LNCaP clone FGC (cell line): ENCODE measurements at places on chromosomes 2 and 18.
A peak's percentile ranks its signal among the peaks of the same experiment; 100 is the strongest.

- no peak for DNase-seq
Measured at GRCh38 chr2:199064201-199064600, 393.5 kb downstream of the SATB2 start.

GRCh38 chr2:74694281-74694680 lies 40.2 kb downstream of the SEMA4F start:
- no peak for DNase-seq

DNA sequence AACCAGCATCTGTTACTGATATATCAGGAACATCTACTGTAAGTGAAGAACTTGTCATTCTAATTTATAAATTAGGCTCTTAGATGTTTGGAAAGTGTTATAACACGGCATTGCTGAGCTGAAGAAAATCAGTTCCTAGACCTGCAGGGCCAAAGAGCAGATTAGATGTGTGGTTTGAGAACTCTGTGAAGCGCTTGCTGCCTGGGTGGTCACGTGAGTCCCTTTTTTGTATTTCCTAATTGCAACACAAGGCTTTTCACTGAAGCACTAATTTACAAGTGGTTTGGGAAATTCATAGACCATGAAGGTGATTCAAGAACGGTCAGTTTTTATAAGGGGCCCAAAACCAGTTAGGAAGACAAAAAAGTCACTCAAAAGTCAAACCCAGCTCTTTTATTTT lies 106.9 kb upstream of the SP3 start:
- DNase-seq = no peak

DNA sequence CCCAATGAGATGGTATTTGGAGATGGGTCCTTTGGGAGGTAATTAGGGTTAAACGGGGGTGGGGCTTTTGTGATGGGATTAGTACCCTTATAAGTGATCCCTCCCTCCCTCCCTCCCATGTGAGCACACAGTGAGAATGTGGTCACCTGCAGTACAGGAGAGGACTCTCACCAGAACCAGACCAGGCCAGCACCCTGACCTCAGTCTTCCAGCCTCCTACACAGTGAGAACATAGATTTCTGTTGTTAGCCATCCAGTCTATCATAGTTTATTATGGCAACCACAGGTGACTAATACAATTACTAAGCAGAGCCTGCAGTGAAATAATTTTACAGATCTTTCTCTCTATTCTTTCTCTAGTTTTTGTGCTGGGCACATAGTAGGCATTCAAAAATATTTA lies 137.7 kb upstream of the PKDCC start:
- no peak for DNase-seq

DNA sequence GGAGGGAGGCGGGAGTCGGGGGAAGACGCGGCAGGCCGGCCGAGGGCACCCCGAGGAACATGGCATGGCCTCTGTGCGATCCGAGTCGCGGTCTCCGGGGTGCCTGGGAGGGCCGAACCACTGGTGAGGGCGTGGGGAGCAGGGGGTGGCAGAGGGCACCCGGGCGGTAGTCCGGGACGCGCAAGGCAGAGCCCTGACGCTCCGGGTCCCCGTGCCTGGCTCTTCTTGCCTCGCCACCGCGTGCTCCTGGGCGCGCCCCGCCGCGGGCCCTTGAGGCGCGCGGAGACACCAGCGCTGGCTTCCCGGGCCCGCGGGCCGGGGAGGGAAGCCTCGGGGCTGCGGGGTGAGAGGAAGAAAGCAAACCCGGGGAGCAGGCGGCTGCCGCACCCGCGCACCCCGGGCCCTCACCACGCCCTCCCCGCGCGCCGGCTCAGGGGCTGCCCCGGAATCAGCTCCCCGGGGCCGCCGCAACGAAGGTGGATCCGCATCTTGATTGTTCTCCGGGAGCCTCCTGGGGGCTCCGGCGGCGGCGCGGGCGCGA lies 4.3 kb downstream of the SOX11 start:
- DNase-seq = no peak

DNA sequence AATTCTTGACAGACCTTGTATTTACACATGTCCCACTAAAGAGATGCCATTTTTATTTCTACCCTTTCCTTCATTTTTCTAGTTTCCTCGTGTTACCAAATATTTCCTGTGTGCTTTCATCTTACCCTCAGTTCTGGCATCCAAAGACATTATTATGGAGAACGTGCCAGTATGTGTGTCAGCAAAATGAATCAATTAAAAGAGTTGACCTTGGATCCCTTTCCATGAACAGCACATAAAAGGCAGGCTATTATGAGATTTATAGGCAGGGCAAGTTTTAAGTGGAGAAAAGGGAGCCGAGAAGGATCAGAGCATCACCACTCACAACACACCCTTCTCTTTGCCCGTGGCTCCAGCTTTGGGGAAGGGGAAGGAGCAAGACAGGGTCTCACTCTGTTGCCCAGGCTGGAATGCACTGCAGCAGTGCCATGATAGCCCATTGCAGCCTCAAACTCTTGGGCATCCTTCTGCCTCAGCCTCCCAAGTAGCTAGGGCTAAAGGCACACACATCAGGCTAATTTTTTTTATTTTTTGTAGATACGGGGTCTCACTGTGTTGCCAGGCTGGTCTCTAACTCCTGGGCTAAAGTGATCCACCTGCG lies 149.9 kb downstream of the GFPT1 start:
- peak; percentile 50 for DNase-seq

- no peak for DNase-seq
Measured at GRCh38 chr2:98576666-98577312, 31.5 kb downstream of the COA5 start.

GRCh38 chr2:176581557-176582165 lies 312.4 kb downstream of the MTX2 start:
- DNase-seq = no peak

DNA sequence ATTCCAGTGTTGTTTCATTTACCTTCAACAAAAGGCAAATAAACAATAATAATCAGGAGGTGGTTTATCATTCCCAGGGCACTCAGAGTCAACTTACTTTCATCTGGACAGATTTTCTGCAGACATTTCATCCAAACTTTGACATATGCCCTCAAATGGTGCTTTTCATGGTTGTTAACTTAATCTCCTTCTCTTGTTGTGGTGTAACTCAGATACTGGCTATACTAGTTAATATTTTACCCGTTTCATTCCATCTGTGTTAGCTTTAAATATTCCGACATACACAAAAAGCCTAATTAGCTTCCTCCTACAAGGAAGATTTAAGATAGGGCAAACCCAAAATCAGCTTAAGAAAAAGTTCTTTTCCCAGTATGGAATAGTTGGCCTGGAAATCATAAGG lies 44.4 kb upstream of the RPE start:
- no peak for DNase-seq

DNA sequence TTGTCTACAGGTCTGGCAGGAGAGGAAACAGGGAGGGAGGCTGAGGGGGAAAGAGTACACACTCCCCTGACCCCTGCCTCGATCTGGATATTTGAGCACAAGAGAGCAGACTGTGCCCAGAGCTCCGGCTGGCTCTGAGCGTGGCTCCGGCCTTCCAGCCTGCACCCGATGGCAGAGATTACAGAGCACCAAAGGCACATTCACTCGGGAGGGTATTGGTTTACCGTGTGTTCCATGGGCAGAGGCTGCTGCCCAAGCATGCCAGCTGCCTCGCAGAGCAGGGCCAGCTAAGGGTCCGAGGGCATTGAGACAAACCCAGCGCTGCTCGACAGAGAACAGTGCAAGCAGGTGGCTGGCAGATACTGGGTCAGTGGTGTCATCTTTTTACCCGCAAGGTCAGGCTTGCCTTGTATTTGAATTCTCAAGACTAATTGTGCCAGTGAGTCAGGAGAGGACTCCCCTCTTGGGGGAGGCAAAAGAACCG lies 132.2 kb downstream of the TNS1 start:
- no peak for DNase-seq

DNA sequence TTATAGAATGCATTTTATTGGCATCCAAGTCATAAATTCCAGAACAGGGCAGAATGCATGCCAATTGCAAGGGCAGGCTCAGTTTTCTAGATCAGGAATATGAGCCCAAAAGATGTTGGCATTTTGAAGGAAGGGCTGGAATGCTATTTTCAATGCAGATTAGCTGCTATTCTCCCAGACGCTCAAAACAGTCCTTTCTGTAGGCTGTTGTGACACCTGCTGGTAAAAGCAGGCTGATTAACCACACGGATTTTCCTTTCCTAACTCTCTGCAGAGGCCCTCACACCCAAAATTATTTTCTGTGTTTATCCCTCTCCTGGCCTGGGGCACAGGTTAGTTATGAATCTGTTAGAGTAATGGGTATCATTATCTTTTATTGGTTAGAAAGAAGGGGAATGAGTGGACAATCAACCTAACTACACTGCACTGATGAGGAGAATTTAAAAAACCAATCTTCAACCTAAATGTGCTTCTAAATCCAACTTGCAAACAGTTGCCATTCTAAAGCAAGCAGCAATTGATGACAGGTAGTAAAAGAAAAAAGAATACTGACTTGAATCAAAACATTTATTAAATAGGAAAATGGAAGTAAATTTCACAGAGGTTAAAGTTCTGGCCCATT lies 94.0 kb downstream of the PLA2R1 start:
- DNase-seq = no peak

- DNase-seq = no peak
Measured at GRCh38 chr2:115160531-115161080, 718.2 kb downstream of the DPP10 start.

- no peak for DNase-seq
Measured at GRCh38 chr2:155485141-155485842, 786.8 kb downstream of the KCNJ3 start.

DNA sequence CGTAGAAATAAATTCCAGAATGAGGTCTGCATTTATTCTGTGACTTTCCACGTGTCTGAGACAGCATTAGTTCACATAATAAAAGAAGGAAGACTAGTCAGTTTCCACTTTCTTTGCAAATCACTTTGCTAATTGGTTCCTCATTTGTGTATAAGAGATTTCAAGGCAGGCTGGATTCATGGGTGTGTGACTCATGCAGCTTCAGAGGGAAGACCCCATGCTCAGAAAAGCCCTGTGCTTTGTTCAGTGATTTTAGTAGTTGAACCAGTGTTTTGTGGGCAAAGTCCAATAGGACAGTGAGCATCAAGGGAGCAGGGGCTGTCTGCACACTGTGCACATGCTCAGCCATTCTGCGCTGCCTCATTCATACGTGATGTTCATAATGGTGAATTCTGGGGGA lies 297.8 kb downstream of the DLGAP1 start:
- no peak for DNase-seq

GRCh38 chr2:25844089-25844488 lies 34.2 kb downstream of the ASXL2 start:
- no peak for DNase-seq

DNA sequence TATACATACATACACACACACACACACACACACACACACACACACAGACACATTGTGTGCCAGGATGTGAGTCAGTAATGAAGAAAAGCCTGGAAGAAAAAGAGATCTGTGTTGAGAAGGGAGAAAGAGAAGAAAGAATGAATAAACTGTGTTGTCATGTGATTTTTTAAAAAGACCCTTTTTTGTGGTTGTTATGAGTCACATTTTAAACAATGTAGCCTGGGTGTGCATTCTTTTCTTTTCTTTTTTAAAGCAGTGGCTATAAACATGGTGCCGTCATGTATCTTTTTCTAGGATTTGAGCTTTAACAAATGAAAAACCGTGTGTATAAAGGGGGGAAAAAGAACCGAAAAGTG lies 87.2 kb downstream of the NRP2 start:
- DNase-seq = no peak

DNA sequence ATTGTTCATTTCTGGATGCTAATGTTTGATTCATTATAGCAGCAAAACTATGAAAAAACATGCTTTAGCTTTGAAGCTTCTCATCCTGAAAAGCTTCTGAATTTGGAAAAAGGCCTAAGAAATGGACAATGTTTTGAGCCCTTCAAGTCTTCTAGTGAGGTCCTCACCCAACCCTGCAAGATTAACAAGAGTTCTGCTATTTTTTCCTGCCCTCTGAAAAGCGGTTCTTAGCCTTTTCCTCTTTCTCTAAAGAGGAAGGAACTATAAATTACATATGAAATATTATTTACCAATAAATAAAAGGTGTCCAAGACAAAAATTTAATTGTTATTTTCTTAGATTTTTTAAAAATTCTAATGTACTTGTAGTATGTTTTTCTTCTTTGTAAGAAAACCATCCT lies 19.9 kb upstream of the CDH19 start:
- no peak for DNase-seq

- no peak for DNase-seq
Measured at GRCh38 chr2:236853585-236854051, 232.1 kb upstream of the COPS8 start.

GRCh38 chr18:48619501-48619900 lies 80.7 kb downstream of the CTIF start:
- DNase-seq = no peak

GRCh38 chr2:240305369-240305962 lies 130.0 kb upstream of the GPC1 start:
- no peak for DNase-seq

DNA sequence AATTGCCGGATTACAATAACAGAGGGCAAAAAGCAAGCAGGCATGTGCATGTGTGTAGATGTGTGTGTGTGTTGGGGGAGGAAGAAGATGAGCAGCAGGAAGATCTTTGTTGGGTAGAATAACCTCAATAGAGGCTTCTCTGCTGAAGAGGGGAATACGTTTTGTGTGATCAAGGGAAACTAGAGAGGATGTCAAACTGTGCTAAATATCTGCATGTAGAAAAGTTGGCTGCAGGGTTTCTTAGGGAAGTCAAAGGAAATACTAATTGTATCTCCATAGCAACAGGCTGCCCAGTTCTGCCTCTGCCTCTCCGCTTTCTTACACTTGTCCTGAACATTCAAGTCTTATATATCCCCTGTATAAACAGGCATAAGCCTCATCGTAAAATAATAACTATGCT lies 190.1 kb upstream of the RND3 start:
- no peak for DNase-seq

DNA sequence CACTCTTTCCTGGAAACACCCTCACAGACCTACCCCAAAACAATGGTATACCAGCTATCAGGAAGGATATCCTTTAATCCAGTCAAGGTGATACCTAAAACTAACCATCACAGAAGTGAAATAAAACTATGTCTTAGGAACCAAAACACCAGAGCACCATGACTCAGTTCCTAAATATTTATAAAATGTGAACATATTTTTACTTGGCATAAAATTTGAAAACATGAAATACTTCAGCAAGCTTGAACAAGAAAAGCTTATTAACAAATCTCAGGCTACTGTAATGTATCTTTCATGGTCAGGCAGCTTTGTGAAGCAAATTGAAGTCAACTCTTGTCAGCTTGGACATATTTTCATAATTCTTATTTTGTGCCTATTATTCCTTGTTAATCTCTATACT lies 440.8 kb upstream of the CDH20 start:
- no peak for DNase-seq

DNA sequence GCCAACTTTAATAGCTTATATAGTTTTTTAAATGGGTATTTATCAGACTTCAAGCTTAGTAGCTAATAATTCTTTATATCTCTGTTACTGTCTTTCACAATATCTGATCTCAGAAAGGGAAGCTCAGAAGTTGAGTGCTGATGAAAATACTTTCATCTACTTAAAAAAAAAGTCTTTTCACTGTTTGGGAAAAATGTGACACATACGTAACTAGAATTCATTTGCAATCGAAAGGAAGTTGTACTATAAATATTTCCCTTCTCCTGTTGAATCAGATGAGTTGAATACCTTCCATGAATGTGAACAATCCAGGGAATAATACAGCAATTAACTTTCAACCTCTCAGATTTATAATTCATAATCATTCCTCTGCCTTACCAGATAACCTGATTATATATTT lies 811 bp upstream of the SCG2 start:
- DNase-seq = no peak
